ENCODE measurements at places on chromosomes 6 and 20.

- no peak for DNase-seq
Measured at GRCh38 chr6:41747256-41748101, at the start of gene PGC. PGC (minus strand) TSS chr6:41747397; CDS start chr6:41747334, 63 bp downstream.

- no peak for DNase-seq
Measured at GRCh38 chr20:45796337-45797065, 4.7 kb downstream of the DNTTIP1 start.

DNA sequence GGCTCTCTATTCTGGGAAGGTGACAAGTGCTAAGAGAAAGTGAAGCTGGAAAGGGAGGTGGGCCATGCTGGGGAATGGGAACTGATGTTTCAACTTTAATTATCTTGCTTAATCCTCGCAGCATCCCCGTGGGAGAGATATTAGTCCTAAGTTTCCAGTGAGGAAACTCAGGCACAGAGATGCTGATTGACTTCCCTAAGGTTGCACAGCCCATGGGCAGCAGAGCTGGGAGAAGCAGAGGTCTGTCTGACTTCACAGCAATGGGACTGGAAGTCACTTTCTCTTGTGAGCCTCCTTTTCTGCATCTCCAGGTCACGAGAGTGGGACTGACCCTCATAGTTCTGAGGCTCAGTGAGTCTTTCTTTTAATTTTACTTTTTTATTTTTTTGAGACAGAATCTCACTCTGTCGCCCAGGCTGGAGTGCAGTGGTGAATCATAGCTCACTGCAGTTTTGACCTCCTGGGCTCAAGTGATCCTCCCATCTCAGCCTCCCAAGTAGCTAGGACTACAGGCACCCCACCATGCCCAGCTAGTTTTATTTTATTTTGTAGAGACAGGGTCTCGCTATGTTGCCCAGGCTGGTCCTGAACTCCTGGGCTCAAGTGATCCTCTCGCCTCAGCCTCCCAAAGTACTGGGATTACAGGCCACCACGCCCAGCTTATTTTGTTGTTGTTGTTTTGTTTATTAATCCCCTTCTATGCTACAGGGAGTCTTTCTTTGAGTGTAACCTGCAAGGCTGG is 2.6 kb downstream of the RAB44 start:
- no peak for DNase-seq

DNA sequence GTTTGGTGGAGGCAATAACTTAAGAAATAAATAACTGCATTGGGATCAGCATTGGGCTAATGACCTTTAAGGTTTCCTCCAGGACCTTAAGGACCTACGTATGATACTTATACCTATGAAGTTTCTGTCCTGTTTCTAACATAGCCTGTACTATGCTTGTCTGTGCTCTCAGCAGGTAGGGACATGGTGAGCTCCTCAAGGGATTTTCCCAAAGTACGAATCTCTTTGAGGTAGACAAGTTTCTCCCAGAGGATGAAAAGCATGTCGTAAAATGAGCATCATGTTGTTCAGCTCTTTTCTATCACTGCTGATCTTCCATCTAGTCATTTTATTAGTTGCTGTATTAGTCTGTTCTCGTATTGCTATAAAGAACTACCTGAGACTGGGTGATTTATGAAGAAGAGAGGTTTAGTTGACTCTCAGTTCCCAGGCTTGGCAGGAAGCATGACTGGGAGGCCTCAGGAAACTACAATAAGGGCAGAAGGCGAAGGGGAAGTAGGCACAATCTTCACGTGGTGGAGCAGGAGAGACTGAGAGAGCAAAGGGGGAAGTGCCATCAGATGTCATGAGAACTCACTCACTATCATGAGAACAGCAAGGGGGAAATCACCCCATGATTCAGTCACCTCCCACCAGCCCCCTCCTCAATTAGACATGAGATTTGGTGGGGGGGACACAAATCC is 77.8 kb upstream of the TGM3 start:
- DNase-seq: no peak

- DNase-seq: no peak
Measured at GRCh38 chr6:69555088-69555638, 241.6 kb downstream of the LMBRD1 start.

GRCh38 chr6:88705601-88706000 is 257.8 kb downstream of the RNGTT start:
- DNase-seq: no peak

DNA sequence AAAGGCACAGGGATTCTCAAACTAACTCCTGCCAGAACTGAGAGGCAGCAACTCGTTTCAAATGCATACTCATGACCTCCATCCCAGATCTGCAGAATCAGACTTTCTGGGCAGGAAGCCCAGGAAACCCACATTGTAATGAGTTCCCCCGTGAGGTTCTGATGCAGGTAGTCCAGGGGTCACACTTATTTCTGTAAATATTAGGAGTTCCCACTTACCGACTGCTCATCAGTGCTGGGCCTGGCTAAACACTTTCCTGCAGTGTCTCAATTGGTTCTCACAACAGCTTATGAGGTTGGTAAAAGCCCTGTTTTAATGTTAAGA is 11.6 kb downstream of the DUSP15 start:
- no peak for DNase-seq

DNA sequence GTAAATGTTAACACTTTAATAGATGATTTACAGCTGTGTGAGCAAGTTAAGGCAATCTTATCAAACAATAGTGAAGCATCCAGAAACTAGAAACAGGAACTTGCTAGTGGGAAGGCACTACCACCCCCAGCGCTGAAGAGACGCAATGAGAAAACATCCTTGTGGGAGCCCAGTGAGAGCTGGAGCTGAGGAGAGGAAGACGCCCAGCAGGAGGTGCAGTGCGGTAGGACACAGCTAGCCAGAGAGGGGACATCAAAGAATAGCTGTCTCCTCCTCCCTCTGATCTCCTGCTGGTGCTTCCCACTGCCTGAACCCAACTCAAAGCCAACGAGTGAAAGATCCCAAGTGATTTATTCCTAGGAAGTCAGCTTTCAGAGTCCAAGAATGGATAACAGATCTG is 140.3 kb downstream of the COL12A1 start:
- DNase-seq: no peak

GRCh38 chr20:37411408-37412219 is 65.7 kb downstream of the SRC start:
- no peak for DNase-seq

DNA sequence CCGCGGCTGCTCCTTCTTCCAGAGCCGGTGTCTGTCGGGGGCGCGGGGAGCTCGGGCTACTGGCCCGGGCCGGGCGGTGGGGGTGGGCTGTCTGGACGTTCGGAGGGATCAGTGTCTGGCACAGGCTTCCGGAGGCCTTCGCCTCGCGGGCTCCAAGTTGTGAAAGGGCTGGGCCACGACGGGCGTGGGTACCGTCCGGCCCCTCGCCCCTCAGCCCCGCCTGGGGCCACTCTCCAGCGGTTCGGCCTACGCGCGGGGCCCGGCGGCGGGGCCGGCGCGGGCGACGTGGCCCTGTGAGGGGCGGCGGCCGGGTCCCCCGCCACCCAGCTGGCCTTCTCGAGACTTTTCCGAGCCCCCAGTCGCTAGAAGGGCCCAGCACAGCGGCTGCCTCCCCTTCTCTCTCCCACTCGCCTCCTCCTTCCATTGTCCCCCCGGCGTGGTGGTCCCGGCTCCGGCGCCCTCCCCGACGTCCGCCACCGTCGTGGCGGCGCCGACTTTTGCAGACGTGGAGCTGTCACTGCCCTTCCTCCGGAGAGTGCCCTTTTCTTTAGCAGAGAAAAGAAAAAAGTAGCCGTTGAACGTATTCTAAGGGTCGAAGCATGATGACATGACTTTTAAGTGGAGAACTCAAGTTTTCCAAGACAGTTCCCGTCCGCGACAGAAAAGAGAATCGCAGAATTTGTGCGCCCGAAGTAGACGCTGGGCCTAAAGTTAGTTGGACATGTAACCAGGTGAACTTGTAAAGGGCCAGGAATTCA is 571 bp downstream of the ITCH start:
- DNase-seq: no peak

GRCh38 chr6:35417979-35418661 is 34.0 kb upstream of the FANCE start:
- no peak for DNase-seq

GRCh38 chr6:90216072-90216977 is 80.3 kb downstream of the BACH2 start:
- DNase-seq: peak; percentile 31

GRCh38 chr6:64090352-64090751 is 454.8 kb downstream of the PHF3 start:
- DNase-seq: no peak

- DNase-seq: no peak
Measured at GRCh38 chr20:25056690-25057233, 1.2 kb downstream of the ACSS1 start.

DNA sequence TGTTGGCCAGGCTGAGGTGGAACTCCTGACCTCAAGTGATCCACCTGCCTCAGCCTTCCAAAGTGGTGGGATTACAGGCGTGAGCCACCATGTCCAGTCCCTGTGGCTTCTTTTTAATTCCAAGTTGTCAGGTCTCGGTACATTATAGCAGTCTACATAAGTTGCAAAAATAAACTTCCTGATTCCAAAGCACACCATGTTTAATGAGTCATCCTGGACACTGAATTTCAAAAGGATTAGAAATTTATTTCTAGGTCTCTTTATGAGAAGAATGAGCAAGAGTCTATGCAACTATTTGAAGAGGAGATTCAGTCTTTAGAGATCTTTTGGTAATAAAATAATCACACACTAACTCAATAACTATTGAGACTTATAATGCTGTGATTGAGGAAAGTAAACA is 63.9 kb upstream of the MCHR2 start:
- DNase-seq: no peak

DNA sequence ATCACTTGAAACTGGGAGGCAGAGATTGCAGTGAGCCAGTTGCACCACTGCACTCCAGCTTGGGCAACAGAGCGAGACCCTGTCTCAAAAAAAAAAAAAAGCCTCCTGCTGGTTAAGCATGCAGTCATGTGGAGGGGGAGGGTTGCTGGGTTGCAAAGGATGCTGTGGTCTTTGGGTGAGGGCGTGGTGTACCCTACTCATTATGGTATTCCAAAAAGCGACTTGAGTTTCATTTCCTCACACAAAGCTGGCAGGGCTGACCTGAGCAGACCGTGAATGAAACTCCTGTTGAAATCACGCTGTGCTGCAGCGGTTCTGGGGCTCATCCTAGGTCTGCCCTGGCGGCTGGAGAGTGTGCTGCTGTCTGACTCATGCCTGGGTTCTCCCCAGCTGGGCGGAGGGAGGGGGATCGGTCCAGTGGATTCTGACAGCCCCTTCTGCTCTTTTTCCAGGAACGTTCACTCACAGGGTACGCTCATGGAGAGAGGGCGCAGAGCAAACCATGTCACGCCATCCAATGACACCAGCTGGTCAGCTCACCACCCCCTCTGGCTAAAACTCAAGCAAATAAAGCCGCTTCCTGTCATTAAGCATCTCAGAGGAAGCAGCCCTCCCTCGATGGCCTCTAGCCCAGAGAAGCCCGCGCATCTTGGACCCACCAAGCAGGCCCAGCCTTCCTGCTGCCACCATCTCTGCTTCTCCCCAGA is 166.2 kb downstream of the SCML4 start:
- peak; percentile 65 for DNase-seq

GRCh38 chr20:20373091-20373571 is 5.2 kb downstream of the INSM1 start:
- no peak for DNase-seq

- DNase-seq: no peak
Measured at GRCh38 chr6:34513646-34514045, 42.5 kb downstream of the SPDEF start.

DNA sequence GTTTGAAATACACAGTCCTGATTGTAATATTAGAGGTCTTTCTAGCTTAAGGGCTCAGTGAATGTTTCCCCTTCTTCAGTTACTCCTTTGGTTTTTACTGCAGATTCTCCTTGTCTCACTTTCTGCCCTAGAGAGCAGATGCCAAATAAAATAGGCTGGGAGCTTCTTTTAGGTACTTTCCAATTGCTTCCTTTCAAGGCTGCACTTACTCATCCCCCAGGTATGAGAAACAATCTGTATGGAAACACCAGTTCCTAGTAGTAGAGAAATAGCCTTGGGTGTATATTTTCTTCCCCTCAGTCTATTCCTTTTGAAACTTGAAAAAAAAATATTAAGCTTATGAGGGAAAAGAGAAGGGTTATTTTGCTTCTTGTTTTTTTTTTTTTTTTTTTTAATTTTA is 139.7 kb downstream of the PAK5 start:
- no peak for DNase-seq

DNA sequence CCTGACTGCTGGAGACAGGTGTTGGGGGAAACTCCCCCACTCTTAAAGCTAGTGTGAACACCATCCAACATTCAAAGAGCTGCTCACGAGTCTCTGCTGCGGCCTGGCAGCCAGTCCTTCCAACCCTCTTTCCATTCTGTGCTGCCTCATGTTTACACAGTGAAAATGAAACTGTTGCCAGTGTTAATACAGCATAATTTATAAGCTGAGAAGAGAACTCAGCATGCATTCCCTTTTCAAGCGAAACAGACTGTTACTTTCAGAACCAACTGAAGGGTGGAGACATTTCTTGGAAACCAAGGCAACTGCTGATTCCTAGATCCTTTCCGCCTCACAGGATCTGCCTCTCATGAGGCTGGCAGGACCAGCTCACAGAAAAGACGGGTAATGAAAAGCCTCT is 533.8 kb upstream of the ID4 start:
- no peak for DNase-seq

- DNase-seq: no peak
Measured at GRCh38 chr6:4130357-4130987, 4.9 kb downstream of the ECI2 start.

DNA sequence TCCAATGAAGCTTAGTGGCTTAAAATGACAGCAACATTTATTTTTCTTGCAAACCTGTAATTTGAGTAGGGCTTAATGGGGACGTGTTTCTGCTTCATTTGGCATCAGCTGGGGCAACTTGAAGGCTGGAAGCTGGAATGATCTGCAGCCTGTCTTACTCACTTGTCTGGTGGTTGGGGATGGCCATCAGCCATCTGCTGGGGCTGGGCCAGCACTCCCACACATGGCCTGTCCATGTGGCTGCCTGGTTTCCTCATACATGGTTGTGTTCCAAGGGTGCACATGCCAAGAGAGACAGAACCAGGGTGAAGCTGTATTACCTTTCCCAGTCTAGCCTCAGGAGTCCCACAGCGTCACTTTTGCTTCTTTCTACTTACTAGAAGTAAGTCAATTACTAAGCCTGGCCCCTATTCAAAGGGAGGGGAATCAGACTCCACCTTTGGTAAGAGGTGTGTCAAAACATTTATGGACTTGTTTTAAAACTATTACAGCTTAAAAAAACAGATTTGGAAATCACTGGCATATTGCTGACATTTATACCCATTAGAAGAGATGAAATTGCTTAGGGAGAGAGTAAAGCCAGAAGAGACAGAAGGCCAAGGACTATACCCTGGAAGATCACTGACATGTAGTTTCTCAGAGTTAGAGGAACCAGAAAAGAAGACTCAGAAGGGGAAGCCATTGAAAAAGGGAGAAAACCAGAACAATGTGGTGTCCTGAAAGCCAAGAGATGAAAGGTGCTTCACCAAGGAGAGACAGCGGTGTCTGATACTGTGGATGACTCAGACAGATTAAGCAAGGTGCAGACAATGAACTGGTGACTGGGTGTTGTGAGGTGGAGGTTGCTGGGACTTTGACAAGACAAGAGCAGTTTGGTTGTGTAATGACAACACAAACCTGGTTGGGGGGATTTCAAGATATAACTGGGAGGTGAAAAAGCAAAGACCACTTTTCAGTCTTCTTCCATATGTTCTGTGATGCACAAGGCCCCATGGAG is 345.2 kb downstream of the GJA1 start:
- peak; percentile 88 for DNase-seq

All from tibial artery (tissue), 4 donors.